ENCODE measurements at places on chromosomes 4 and X.

DNA sequence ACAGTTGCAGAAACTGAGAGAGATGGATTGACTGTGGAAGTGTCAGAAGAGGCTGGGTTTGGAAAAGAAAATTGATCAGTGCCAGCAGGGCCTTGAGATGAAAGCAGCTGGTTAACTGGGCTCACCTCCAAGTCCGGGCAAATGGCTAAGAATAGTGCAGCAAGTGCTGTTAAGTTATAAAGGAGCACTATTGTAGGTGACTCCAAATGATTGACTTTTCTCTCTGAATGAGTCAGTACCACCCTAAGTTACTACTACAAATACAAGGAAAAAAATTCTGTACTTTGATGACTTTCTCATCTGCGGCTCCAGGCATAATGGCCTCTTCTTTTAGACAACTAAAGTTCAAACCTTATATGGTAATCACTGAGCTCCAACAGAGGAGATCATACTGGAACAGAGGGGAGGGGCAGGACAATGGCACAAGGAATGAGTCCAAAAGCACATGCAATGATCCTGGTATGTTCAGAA, 733.4 kb upstream of the INTU start:
- DNase-seq = peak; percentile 26

- DNase-seq = no peak
These were observed 840 bp upstream of the RPL34 start for GRCh38 chr4:108619372-108620100.

GRCh38 chr4:88275949-88276515, 8.3 kb downstream of the PPM1K start:
- peak; percentile 11 for DNase-seq

DNA sequence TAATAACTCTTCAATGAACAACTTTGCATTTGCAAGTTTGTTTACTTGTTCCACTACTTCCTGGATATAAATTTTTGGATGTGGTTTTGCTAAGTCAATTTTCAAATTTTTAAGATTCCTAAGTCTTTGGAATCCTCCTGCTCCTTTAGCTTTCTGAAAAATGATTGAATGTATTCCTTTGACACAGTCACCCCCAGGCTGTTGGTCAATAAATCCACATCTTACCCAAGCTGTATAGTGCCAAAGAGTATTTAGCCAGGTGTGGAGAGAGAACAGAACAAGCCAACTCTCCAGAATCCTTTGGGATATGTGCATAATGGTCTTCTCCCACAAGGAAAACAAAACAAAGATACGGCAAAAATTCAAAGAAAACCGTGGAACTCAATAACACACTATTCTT, 56.9 kb upstream of the INTU start:
- DNase-seq = peak; percentile 32

- peak; percentile 53 for DNase-seq
These were observed 28.2 kb downstream of the WDFY3 start for GRCh38 chr4:84938316-84938715.

DNA sequence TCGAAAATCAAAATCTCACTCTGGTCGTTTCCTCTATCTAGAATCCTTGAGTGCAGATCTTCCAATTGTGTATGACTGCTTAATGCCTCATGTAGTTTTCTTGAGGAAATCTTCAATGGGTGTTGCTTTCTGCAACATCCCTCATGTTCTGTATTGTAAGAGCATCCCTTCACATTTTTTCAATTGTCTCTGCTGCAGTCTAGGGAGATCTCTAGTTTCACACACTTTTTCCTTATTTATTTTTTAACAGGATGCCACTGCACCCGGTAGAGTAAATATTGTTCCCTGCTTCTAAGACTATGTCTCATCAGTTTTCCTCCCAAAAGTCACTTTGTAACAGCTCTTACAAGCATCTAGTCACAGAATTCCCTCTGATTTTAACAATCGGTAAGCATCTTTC, 50.3 kb downstream of the UGT2B4 start:
- DNase-seq = no peak

GRCh38 chrX:3943965-3944364, 230.5 kb upstream of the PRKX start:
- no peak for DNase-seq

- no peak for DNase-seq
These were observed 108.0 kb upstream of the USP38 start for GRCh38 chr4:143076723-143077122.

DNA sequence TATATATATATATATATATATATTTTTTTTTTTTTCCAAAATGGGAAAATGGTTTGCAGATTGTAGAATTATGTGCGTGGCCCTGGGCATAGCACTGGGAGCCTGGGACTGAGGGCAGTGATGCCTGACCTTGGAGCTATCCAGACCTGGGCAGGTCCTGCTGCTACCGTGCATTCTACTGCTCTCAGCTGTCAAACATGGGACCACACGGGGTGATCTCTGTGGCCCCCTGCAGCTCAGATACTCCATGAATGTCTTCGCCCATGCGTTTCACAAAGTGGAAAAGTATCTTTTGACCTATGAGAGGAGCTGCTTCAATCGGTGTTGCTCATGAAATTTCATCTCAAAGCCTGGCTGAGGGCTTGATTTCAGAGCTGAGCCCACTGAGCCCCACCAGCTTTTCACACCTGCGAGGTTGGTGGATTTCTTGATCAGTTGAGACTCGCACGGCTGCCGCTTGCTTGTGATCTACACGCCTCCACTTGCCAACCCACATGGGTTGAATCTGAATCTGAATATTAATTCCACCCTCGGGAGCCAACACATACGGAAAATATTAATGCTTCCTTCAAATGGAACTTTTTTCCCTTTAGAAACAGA, 35.7 kb downstream of the ING2 start:
- DNase-seq = no peak

- DNase-seq = no peak
These were observed 19.4 kb downstream of the FAM9C start for GRCh38 chrX:13024986-13025385.

DNA sequence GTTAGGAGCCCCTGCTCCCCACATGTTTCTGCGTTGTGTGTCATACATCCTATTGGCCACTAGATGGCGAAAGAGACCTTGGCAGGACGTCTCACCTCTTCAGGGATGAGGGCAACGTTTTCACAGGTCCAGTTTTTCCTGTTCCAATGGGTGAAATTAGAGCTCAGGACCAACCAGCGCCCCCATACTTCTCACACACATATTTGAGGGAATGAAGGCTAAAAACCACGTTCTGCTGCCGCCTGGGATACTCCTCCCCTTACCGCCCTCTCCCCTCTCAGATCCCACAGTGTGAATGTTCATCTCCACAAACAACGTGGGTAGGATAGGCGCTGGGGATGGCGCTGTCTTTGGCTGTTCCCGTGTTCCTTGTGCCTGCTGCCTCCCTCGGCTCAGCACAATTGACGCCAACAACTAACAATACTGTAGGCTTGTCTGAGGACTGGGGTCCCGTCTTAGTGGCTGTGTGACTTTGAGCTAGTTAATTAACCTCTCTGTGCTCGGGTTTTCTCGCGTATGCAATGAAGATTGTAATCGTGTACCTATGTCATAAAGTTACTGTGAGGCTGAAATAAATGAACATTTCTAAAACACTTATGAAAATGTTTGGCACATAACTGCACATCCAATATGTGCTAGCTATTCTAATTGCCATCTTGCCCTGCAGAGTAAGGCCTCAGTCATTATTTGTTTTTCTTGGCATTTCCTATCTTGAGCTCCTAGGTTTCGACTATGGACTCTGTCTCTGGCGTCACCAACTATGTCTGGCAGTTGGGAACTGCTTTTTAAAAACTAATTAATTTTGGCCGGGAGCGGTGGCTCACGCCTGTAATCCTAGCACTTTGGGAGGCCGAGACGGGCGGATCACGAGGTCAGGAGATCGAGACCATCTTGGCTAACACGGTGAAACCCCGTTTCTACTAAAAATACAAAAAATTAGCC, 181.3 kb upstream of the STK26 start:
- peak; percentile 78 for DNase-seq

- DNase-seq = no peak
These were observed 590.0 kb downstream of the BCOR start for GRCh38 chrX:39507617-39508299.

GRCh38 chrX:37840931-37841330, 6.4 kb downstream of the DYNLT3 start:
- no peak for DNase-seq

DNA sequence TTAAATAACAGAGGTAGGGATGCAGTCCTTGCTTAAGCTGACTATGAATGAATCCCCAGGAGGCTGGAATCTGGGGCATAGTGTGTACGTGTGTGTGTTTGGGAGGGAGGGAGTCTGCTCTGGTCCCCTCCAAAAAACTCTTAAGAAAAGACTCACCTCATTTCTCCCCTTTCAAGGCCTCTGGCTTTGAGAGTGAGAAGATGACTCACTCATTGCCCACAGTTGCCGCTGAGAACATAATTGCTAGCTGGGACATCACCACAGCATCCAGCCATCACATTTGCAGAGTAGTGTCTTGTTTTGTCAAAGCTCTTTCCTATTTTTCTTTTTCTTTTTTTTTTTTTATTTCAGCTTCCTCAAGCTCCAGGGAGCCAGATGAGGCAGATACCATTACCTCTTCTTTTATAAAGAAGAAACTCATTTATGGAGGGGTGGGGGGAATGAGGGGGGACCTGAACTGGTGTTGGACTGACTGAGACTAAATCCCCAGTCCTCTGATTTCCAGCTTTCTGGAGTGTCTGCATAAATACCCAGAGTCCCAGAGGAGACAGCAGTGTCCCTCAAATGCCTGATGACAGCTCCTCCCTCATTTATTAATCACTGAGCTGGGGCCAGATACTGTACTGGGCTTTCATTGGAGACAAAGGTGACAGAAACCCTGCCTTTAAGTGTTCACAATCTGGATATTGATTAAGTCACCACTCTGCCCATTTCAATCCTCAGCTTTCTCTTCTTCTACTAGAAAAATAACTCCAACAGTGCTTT, 61.9 kb upstream of the LAS1L start:
- peak; percentile 28 for DNase-seq

DNA sequence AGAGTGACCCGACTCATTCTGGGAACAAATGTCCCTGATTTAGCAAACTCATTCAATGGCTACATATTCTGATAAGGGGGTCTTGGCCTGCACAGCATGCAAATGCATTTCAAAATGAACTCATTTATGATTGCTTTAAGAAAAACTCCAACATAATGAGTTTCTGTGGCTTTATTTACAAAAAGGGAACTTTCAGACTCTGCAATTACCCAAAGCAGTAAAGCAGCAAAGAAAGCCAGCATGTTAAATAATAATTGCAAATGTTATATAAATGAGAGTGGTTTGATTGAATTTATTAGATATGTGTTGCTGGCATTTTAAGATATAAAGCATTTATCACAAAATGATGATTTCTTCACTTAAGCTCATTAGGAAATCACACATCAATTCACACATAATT, 295.7 kb downstream of the FBXW7 start:
- no peak for DNase-seq

- no peak for DNase-seq
These were observed 53.0 kb downstream of the SEPTIN11 start for GRCh38 chr4:77002321-77003107.

GRCh38 chr4:135368831-135369230, 1167.2 kb upstream of the PABPC4L start:
- DNase-seq = peak; percentile 30

GRCh38 chr4:110287130-110287529, 88.7 kb upstream of the ELOVL6 start:
- DNase-seq = peak; percentile 84

GRCh38 chr4:133084421-133084820, 64.7 kb upstream of the PCDH10 start:
- peak; percentile 18 for DNase-seq

DNA sequence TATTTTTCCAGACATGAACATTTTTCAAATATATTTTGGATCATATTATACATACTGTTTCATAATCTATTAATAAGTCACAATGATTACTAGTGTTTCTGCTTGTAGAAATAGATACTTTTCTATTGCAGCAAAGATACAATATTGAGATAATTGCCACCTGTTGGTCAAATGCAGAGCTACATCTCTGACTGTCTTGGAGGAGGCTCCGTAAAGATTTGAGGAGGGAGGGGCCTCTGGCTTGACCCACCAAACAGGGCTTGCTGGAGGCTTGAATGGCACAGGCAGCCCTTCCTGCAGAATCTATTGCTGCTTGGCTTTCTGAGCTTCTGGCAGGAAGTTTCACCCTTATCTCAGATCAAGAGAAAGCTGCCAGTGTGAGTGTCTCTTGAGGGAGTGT, 99.3 kb upstream of the ARMCX2 start:
- DNase-seq = peak; percentile 65

- no peak for DNase-seq
These were observed 10.2 kb downstream of the HNRNPH2 start for GRCh38 chrX:101417981-101418841.

GRCh38 chr4:54215379-54216077, 13.6 kb upstream of the PDGFRA start:
- DNase-seq = no peak

DNA sequence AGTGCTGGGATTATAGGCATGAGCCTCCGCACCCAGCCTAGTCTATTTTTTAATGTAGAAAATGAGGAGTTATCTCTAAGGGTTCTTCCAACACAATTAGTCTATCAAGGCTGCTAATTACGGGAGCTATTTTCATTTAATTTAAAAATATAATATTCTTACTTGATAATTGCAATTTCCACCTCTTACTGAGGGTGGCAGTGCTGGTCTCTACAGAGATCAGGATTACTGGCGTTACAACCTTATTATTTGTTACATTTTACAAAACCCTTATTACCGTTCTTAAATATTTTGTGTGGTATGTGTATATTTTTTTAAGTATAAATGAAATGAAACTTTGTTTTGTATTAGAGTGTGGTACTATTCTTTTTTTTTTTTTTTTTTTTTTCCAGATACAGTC, 17.6 kb upstream of the GK start:
- DNase-seq = peak; percentile 51

DNA sequence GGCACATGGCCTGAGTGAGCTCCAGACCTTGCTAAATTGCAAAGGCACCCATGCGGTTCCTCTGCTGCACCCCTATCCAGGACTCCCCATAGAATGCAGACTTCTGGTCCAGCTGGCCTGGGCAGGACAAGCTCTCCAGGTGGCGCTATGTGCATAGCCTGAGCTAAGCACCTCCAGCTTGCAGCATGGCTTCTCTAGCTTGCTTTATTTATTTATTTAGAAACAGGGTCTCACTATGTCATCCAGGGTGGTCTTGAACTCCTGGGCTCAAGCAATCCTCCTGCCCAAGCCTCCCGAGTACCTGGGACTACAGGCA, 5.5 kb upstream of the WFS1 start:
- peak; percentile 61 for DNase-seq

GRCh38 chr4:107966903-107967302, 22.8 kb upstream of the HADH start:
- no peak for DNase-seq

DNA sequence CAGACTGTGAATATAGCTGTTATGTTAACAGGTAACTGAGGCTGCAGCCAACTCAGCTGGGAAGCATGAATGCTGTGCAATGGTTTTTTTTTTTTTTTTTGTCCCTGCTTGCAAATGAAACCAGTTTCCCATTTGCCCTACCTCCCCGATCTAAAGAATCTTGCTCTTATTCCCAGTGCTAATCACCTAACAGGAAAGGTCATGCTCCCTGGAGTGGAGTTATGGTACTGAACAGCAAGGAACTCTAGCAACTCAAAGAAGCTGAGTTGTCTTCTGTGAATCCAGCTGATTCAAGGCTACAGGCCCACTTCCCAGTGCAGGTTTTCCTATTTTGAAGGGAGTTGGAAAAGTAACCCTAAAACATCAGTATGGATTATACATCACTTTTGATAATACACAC, 52.1 kb downstream of the HTR2C start:
- DNase-seq = no peak
